ENCODE measurements at places on chromosomes 4 and X. TPM values are rescaled to one million over a fixed set of nuclear protein-coding genes. Genes with fewer than 3 reads are reported as not detected.

- ATAC-seq: no peak
These were observed 459.8 kb upstream of the DIPK2B start for GRCh38 chrX:45660477-45660876.

- ATAC-seq: no peak
These were observed 12.1 kb upstream of the MAGEA11 start for GRCh38 chrX:149699761-149700160.

DNA sequence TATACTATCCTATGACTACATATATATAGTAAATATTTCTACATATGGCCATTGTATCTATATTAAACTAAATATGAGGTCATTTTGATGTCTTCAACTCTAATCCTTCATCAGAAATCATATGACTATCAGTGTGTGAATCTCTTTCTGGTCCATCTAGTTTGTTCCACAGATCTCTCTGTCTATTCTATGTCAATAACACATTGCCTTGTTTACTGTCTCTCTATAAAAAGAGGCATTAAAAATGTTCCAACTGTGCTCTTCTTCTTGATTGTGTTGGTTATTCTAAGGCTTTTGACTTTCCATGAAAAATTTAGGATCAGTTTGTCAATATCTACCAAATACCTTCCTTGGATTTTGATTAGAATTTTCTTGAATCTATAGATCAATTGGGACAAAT is 338.3 kb upstream of the FSTL5 start:
- ATAC-seq: no peak

DNA sequence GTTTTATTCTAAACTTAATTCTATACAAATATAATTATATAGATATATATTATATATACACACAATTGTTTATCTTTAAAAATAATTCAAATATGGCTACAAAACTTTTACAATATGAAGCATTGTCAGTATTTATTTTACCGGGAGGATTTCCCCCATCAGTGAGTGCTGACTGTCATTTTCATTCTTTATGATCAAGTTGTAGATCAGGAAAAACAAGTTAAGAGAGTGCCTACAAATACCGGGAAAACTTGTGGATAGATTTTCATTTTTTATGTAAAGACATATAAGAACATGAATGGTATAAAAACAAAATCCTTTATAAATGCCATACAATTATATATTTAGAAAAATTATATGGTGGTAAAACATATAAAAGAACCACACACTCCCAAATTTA is 37.8 kb downstream of the CLCN3 start:
- no peak for ATAC-seq

DNA sequence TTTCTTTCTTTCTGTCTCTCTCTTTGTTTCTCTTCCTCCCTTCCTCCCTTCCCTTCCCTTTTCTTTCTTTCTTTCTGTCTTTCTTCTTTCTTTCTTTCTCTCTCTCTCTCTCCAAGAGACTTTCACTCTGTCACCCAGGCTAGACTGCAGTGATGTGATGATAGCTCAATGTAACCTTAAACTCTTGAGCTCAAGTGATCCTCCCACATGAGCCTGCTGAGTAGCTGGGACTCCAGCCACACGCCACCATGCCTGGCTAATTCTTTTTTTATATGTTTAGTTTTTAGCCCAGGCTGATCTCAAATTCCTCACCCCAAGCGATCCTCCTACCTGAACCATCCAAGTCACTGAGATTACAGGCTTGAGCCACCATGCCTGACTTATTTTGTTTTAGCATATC is 64.3 kb upstream of the EMCN start:
- no peak for ATAC-seq

DNA sequence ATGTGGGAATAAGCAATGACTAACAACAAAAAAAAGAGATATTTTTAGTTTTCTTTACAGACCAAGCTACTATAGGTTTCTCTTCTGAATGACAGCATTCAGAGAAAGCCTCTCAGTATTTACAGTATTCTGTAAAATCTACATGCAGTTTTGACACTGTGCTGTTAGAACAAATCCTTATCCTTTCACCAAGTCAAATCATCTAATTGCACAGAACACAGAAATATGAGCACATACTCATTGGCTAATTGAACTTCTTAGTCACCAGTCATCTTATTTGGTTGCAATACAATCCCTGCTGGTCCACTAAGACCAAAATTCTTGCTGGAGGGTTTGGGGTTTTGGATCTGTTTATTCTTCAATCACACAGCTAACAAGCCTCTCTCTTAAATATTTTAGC is 5.7 kb downstream of the ACOT9 start:
- ATAC-seq: no peak

GRCh38 chr4:155624478-155624877 is 42.2 kb upstream of the GUCY1A1 start:
- no peak for ATAC-seq

GRCh38 chr4:152112887-152113286 is 352.1 kb upstream of the GATB start:
- ATAC-seq: no peak

GRCh38 chr4:159150821-159151390 is 48.0 kb downstream of the RAPGEF2 start:
- ATAC-seq: no peak

DNA sequence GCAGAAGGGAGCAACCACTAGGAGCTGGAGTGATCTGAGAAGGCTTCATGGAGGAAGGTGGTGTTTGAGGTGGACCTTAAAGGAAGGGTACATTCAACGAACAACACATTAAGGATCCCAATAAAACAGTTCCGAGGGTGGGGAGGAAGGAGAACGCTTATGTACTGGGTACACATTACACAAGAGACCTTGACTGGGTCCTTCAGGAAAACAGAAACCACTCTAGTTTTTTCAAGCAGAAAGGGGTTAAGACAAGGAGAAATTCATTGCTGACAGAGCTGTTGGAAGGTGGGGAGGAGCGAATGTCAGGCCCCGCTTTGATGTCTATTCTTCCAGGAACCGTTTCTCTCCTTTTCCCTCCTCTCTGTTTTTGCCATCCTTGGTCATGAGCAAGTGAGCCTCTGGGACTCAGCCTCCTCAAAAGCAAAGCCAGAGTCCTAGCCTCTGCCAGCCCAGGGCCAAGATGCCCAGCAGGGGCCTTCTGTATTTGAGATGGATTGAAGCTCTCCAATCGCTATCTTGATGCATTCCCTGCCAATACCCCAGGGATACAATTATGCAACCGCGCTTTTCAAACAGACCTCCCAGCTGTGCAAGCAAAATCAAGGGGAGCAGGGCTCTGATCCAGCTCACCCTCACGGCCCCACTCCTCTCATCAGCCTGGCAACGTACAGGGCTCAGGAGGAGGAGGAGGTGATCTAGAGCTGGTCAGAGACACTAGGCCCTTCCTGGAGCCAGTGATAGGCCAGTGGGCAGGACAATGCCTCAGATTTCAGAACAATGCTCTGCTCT is 48.4 kb downstream of the ZBTB49 start:
- no peak for ATAC-seq

GRCh38 chr4:26344901-26345564 is 24.2 kb downstream of the RBPJ start:
- no peak for ATAC-seq

- ATAC-seq: no peak
These were observed 391.2 kb downstream of the SLITRK2 start for GRCh38 chrX:146208821-146209220.

GRCh38 chrX:115236560-115236959 is 2.7 kb upstream of the LRCH2 start:
- ATAC-seq: no peak

GRCh38 chrX:119235872-119236622 is at the start of gene PGRMC1:
PGRMC1 (plus strand) TSS chrX:119236285; CDS start chrX:119236364, 79 bp downstream.
- ATAC-seq: peak; percentile 92

DNA sequence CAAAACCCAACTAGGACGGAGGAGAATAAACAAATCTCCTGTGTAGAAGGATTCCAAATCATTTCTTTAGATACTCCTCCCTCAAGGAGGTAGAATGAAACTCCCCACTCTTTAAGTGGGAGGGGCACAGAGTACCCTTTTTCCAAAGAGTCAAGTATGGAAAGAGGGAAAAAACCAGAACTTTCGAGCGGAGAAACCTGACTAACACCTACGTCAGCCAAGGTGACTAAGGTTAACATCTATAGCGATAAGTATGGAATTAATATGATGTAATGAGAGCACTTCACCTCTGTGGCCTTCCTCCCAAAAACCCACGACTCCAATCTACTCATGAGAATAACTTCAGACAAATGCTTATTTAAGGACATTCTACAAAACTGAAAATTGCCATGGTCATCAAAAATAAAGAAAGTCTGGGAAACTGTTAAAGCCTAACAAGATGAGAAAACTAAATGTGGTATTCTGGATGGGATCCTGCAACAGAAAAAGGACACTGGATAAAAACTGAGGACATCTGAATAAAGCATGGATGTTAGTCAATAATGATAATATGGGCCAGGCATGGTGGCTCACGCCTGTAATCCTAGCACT is 157.0 kb upstream of the MAP3K15 start:
- ATAC-seq: no peak

DNA sequence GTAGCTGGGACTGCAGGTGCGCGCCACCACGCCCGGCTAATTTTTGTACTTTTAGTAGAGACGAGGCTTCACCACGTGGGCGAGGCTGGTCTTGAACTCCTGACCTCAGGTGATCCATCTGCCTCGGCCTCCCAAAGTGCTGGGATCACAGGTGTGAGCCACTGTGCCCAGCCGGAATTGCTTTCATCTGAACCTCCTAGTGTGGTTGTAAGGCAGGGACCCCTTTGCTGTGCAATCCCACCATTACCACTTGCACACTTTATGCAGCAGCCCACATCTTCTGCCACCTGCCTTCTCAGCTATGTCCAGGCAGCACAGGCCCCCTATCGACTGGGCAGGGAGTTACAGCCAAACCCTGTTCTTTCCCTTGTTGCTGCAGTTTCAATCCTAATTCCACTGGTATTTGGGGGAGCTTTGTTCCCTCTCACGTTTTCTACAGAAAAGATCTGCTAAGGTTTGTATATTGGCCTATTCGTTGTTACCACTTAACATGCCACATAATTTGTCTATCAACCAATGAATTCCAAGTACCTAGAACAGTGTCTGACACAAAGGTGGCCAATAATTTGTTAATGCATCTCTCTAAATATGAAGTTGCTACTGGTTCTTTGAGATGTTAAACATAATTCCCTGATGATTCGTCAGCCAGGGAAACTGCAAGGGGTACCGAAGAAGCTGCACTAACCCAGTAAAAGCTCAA is 6.5 kb downstream of the RPL39 start:
- ATAC-seq: no peak

DNA sequence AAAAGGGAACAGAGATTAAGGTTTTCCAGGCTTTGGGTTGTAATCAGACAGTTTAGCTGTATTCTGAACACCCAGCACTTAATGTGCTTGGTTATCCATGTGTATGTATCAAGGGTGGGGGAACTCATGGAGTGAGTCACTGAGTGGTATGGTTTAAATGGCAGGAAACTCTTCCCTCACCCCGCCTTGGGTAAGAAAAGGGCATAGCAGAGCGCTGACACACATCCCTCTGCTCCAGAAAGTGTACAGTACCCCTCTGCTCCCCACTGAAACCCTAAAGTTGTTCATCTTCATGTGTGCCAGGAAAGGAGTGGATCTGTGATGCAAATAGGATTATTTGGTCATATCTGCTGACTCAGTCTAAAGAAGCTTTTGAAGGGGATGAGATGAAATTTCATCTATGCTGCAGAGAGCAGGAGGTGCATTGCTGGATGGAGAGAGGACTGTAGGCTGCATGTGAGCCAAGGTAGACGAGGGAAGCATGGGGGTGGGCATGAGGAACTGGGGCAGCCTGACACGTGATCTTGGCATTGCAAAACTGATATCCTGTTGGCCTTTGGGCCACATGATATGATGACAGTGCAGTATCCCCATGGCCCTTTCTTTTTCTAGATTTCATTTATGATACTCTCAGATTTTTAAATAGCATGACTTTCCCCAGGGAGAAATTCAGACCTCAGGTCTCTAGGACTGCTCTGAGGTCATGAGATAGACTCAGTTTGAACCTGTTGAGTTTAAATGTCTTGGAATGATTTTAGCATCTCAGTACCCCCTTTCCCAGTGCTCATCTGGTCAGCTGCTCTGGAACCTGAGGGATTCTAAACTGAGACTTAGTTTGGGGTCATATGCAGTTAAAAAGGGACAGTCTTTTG is 84.8 kb downstream of the TMEM164 start:
- ATAC-seq: no peak

DNA sequence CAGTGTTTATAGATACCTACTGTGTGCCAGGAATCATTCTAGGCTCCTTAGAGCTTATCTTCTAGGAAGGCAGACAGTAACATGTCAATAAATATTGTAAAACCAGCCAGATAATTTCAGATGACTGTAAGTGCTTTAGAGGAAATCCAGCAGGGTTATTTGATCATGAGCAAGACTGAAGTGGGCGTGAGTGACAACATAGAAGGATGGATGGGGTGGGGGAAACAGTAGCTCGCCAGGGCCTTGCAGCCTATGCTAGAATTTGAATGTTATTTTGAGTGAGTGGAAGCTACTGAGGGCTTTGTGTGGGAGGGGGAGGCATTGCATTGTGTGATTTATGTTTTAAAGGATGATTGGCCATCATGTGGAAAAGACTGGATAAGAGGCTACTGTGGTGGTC is 6.7 kb downstream of the SRD5A3 start:
- ATAC-seq: no peak

DNA sequence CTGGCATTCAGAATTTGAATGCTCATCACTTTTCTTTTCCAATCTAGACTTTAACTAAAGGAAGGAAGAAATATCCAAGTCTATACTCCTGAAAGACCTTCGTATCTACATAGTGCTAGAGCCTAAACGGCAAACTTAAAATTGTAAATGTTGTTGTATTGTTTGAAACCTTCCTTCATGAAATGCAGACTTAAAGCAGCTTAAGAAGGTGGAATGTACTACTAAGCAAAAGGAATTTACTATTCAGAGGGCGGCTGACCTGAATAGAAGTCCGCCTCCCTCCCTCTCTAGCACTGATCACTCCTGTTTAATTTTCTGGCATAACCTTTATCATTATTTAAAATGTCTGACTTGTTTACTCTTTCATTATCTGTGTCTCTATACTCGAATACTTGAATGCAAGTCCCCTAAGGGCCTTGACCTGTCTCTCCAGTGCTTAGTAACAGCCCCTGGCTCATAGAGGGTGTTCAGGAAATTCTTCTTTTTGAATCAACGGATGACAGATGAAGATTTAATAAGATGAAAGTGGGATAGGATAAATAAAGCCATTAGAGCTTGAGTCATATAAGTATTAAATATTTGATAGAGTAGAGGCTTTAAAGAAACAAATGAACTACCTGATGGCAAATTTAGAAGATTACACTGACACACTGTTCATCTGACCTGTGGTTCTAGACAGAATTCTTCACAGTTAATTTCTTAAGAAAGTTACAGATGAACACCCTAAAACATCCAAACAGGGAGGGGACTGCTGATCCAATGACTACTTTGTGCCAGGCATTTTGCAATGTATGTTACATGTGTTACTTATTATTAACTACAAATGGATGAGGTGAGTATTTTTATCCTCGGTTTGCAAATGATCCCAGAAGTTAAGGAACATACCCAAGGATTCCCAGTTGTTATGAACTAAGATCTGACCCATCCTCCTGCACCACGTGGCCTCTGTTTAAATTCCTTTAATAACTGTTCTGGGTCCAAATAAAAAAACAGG is 20.2 kb upstream of the RBPJ start:
- peak; percentile 69 for ATAC-seq

Gene FANCB
- total RNA-seq: 0.78 TPM

Gene MAGEA12
- total RNA-seq: not detected

Gene RXFP1
- not detected for total RNA-seq

Gene SLC26A1
- total RNA-seq: not detected

Gene CXCL8
- total RNA-seq: not detected

Gene HMX1
- total RNA-seq: not detected

Gene TRO
- 8.9 TPM for total RNA-seq

Gene GABRG1
- 0.94 TPM for total RNA-seq

Gene TMEM271
- not detected for total RNA-seq

Gene SYTL4
- total RNA-seq: 32.3 TPM

Gene SLC38A5
- total RNA-seq: 5.0 TPM

Gene RBM3
- 188 TPM for total RNA-seq

Gene SORCS2
- 4.4 TPM for total RNA-seq

Gene PFKFB1
- total RNA-seq: not detected

All from gastroesophageal sphincter (tissue), 4 donors.